ENCODE measurements at places on chromosomes 1 and 21.

GRCh38 chr1:58652651-58653184 lies 47.1 kb downstream of the MYSM1 start:
- DNase-seq = peak; percentile 96

- peak; percentile 86 for DNase-seq
These were observed 23.2 kb downstream of the CD1D start for GRCh38 chr1:158203693-158204457.

DNA sequence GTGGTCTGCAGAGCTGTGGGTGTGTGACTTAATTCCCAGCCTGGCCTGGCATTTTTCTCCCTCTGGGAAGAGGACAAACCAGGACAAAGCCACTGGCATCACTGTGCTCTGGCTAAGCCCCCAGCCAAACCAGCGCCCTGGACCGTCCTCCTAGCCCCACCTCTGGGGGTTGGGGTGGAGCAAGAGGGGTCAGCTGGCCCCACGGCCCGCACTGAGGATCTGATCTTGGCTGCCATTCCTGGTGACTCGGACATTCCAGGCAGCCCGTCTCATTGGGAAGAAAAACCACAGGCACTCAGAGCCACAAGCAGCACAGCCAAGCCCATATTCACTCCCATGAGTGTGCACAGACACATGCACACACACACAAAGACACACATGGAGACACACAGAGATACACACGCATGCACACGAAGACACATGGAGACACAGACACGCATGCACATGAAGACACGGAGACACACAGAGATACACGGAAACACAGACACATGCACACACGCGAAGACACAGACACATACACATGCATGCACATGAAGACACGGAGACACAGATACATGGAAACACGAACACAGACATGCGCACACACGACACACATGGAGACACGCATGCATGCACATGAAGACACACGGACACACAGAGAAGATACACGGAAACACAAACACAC lies 2.3 kb upstream of the MXRA8 start:
- no peak for DNase-seq

DNA sequence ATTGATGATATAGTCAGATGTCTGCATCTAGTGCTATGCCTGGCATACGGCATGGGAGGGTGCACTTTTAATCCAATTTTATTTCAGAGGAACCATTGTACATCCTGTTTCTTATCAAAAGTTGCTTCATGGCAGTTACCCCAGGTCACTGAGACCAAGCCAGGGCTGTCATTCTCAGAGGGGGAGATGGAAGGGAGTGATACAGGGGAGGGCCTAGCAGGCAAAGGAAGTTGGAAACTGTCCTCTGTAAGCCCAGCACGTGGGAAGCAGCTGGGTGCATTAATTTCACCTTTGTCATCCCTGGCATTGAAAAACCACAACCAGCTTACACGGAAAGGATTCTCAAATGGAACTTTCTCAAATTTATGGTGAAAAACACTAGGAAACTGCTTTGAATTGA lies 458.7 kb upstream of the ADAMTS5 start:
- DNase-seq = no peak

- no peak for DNase-seq
These were observed 7.8 kb downstream of the DIPK1A start for GRCh38 chr1:92953491-92953890.

- DNase-seq = no peak
These were observed 54.2 kb downstream of the NDUFS5 start for GRCh38 chr1:39080269-39080826.

DNA sequence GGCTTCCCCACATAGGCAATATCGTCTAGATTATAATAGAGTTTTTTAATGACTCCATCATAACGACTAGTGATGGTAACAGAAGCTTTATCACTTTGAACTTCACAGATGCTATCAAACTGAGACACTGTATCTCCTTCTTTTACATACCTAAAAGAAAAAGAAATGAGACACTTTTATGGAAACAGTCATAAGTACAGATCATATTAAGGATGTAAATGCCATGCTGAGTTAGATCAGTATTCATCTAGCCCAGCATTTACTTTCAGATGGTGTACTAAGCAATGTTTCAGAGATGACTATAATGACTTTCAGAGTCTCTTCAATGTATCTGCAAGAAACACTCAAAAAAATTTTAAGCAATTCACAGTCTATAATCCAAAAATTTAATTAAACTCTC lies 18.9 kb downstream of the DBT start:
- DNase-seq = no peak

- DNase-seq = no peak
These were observed at the start of gene OR14A16 for GRCh38 chr1:247824023-247824422. TSS of gene OR14A16 (minus strand) at chr1:247824119. CDS start at chr1:247815729, 8,390 bp downstream.

- no peak for DNase-seq
These were observed at the start of gene RNF207 for GRCh38 chr1:6205849-6206519. TSS of gene RNF207 (plus strand) at chr1:6206119. CDS start at chr1:6206536, 417 bp downstream.

- no peak for DNase-seq
These were observed 34.4 kb downstream of the NID1 start for GRCh38 chr1:236030534-236030933.

DNA sequence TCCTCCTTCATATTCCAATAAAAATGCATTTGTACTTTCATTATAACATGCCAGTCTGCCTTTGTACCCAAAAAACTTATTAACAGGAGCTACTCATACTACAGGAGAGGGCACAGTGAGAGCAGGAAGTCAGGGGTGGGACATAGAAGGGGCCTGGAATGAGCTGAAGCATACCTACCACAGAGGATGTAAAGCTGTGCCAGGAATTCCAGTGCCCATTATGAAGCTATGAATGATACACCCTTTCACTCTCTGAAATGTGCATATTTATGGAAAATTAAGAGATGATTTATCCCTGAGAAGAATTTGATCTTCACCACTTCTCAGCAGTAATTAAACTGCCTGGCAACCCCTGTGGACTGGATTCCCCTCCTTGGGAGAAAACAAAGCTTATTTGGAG lies 65.8 kb downstream of the ATP5PO start:
- DNase-seq = no peak

GRCh38 chr1:217718873-217719272 lies 87.7 kb downstream of the SPATA17 start:
- DNase-seq = no peak

DNA sequence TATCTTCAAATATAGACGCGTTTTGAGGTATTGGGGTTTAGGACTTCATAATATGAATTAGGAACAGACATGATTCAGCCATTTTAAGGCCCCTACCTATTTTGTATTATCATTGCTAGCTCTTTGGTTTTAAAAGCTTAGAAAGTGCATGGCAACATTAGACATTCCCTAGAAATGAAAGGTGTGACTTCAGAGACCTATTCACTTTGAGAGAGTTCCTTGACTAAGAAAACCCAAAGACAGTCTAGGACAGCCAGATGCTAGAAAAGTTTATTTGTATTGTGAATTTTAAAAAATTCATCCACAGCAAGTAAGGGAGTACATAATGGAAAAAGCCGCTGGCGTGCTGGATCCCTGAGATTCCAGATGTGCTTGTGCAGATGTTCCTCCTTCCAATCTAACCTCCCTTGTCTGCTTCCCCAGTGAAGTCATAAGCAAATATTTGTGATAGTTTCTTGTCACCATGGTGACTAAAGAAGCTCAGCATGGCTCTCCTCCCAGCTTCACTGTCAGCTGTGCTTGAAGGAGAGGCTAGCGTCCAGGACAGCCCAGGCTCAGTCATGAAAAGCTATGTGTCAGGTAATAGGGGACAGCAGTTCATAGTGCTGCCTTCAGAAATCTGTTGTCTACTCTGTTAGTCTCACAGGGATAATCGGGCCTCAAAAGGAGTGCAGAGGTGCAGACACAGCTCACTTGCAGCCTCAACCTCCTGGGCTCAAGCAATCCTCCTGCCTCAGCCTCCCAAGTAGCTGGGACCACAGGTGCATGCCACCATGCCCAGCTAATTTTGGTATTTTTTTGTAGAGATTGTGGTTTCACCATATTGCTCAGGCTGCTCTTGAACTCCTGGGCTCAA lies 34.8 kb downstream of the KPNA6 start:
- peak; percentile 40 for DNase-seq

DNA sequence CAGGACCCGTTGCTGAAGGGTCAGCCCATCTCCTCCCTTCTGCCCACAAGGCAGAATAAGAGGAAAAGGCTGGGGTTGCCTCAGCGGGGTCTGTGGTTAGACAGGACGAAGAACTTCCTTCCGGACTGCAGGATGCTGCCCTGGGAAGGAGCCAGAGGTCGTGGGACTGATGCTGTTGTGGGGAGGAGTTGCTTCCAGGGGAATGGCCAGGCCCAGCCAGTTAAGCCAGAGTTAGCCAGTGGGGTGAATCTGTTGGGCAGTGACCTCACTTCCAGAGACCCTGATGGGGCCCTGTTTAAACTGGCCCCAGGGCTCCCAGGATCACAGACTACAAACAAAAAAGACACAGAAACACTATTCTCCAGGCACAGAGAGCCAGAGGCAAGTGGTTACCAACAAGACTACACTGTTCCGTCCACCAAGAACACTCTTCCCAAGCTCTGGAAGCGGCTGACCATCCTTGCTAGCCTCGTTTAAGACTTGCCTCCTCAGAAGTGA lies 13.0 kb downstream of the FAM229A start:
- DNase-seq = no peak

- DNase-seq = no peak
These were observed 59.9 kb upstream of the PRRX1 start for GRCh38 chr1:170604065-170604464.

GRCh38 chr1:240824238-240824637 lies 212.3 kb upstream of the GREM2 start:
- no peak for DNase-seq

DNA sequence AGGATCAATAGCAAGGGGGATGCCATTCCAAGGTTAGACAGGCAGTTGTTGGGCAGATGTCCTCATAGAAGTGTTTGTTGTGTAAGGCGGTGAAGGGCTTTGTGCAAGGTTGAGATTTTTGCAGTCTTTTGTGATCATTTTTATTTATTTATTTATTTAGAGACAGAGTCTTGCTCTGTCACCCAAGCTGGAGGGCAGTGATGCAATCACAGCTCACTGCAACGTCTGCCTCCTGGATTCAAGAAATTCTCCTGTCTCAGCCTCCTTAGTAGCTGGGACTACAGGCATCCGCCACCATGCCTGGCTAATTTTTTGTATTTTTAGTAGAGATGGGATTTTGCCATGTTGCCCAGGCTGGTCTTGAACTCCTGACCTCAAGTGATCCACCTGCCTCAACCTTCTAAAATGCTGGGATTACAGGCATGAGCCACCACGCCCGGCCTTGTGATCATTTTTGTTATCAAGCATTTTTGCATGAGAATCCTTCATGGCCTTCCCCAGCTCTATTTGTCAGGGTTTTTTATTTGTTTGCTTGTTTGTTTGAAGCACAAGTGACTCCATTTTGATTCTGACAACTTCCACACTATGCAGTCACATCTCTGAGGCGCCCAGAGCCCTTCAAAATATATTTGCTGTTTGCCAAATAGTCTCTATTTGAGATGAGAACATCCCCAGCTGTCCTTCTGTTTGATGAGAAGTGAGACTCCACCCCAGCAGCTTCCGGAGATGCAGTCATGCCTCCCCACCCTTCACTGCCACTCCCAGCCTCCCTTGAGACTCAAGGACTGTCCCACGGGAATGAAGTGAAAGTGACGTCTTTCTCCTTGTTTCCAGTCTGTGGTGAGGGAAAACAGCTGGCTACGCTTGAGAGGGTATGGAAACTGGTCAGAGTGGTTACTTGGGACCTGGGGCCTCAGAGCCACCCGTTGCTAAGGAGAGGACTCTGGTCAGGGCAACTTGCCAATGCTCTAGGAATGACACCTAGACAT lies 38.0 kb downstream of the TMEM50B start:
- DNase-seq = no peak

GRCh38 chr21:27189870-27190269 lies 223.0 kb upstream of the ADAMTS5 start:
- no peak for DNase-seq

- no peak for DNase-seq
These were observed 301.1 kb downstream of the MATN1 start for GRCh38 chr1:30422251-30422650.

- DNase-seq = no peak
These were observed 389 bp downstream of the SEMA6C start for GRCh38 chr1:151146072-151146411.

DNA sequence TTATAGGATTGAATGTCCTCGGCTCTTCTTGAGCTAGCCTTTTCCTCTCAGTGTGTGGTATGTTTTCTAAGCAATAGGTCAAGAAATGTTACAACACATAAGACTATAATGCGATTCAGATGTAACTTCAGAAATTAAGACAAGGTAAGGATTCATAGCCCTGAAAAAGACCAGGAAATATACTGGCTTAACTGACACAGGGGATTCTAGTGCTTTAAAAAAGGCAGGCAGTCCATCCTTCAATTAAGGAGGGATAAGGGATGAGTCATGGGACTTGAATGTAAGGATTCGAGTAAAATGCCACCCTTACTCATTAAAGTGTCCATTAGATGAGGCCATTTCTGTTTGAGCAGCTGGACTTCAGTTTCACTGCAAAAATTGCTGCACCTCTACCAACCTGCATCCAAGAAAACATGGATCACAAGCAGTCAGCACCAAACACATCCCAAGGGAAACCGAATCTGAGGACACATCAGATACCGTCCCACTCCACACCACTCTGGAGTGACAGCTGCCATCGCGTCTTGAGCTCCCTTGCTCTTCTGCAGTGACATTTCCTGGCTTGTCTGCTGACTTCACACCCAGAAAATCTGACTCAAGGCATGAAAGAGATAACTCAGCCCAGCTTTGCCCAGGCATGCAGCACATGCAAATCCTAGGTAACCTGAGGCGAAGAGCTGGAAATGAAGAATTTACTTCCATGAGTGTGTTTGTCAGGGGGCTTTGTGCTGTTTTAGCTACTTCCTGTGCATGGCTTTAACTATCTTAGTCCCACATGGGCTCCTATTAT lies 37.8 kb downstream of the NGF start:
- no peak for DNase-seq

GRCh38 chr1:12491656-12492055 lies 126.4 kb downstream of the DHRS3 start:
- no peak for DNase-seq

GRCh38 chr21:44916965-44917364 lies 3.7 kb downstream of the ITGB2 start:
- no peak for DNase-seq

DNA sequence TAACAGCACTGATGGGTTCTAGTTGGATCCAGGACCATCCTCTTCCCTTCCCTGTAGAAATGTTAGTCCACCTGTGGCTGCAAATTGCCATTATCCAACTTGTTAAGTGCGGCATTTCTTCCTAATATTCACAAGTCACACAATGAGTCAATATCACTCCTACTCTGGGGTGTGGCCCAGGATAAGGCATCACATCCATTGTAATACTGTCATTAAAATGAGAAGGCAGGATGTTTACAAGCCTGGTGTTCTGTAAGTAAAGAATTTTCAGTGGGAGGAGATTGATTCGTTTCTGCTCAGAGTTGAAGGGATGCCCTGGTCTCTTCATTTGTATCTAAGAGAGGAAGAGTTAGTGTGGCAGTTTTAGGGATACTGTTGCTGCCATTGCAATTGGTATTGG lies 18.1 kb upstream of the ARHGAP29 start:
- DNase-seq = no peak

DNA sequence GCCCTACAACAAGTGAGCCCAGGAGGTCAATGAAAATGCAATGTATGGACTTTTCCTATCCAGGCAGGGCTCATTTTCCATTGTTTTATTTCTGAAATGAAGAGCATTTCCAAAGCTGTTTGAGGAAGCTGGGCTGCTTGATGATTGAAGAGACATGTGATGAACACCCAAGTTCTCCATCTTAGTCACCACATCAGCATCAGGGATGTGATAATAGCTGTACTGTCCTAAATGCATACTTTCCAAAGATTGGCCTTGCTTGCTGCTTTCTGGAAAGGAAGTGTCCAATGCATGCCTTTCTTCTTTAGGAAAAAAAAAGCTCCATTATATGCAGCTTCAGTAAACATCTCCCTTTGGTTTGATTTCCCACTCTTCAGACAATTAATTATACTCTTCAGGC lies 425.9 kb upstream of the RUNX1 start:
- peak; percentile 53 for DNase-seq

Data from Ammon's horn (tissue), 1 donor.